ENCODE measurements at places on chromosomes 5 and 9.

DNA sequence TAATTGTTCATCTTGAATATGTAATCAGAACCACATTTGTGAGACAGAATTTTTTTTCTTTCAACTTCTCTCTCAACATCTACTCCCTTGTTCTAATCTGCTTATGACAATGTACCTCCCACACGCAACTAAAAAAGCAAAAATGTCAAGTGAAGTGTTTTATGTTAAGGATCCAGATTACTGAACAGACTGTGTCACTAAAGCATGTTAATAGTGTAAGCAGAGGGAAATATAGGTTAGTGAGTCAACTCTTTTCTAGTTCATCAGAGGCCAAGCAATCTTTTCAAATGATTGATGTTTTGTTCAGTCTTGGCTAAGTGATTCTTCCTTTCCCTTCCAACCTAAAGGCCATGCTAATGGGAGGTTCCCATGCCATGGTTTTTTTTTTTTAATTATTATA is 34.7 kb upstream of the IDNK start:
- no peak for DNase-seq

GRCh38 chr9:95979446-95979845 is 104.0 kb downstream of the ERCC6L2 start:
- no peak for DNase-seq

DNA sequence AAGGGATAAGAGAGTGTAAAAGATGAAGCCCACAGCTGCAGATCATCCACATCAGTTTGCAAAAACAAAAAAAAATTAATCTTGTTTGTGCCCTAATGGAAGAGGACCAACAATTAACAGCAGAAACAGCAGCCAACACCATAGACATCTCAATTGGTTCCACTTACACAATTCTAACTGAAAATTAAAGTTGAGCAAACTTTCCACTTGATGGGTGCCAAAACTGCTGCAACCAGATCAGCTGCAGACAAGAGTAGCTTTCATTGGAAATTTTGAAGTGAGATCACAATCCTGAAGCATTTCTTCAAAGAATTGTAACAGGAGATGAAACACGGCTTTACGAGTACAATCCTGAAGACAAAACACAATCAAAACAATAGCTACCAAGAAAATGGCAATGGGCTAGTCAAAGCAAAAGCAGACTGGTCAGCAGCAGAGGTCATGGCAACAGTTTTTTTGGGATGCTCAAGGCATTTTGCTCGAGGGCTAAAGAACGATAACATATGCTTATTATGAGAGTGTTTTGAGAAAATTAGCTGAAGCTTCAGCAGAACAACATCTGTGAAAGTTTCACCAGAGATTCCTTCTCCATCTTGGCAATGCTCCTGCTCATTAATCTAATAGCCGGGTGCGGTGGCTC is 4.1 kb upstream of the RBM27 start:
- no peak for DNase-seq

DNA sequence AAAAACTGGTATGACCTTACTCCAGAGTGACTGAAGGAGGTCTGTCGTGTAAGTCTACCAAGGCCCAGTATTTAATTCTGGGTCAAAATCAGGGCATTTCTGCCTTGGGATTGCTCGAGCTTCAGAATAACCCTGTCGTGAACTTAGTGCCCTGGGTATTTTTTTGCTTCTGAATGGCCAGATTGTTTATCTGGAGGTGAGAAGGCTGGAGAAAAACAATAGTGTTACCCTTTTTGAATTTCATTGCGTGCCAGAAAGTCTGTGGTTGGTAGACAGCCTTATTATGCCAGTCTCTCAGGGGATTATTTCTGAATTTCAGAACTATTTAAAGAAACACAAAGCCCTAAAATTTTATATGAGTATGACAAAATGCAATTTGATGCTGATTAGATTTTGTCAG is 323.4 kb downstream of the CSNK1G3 start:
- DNase-seq = no peak

DNA sequence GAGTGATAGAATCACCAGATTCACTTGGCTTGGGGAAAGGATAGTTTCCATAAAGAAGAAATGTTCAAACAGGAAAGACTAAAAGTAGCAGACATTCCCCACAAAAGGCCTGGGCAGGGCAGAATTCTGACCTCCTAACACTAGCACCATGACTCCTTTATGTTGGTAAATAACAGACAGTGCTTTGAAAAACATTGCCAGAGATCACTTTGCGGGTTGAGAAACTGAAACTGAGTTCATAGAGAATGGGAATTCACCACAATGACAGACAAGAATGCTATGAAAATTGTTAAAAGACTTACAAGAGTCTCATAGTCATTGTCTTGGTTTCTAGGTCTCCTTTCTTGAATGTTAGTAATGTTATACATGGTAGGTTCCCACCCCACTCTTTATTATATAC is 172.5 kb upstream of the GLRA1 start:
- DNase-seq = no peak

DNA sequence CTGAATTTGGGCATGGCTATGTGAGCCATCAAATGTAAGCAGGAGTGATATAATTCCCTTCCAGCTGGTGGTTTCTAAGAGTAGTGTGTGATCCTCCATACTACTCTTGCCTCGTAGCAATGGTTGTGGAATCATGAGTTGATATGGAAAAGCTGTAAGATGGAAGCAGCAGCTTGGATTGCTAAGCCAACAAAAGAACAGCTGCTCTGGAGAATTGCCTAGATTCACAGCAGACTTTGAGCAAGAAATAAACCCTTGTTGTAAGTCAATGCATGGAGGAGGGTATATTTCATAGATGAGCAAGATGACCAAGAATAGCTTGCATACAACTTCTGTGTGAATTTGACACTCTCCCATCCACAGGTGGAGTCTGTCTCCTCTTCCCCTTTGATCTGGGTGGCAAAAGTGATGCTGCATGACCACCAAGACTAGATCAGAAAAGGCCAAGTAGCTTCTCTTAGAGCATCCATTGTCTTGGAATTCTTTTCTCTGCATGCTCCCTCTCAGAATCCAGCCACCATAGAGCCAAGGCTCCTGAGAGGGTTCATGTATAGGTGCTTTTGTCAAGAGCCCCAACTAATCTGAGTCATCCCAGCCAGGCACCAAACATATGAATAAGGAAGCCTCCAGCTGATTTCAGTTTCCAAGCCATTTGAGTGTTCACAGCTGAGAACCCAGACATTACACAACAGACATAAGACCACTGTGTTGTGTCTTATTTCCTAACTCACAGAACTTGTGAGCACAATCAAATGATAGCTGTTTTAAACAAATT is 79.0 kb downstream of the PRLR start:
- DNase-seq = no peak

DNA sequence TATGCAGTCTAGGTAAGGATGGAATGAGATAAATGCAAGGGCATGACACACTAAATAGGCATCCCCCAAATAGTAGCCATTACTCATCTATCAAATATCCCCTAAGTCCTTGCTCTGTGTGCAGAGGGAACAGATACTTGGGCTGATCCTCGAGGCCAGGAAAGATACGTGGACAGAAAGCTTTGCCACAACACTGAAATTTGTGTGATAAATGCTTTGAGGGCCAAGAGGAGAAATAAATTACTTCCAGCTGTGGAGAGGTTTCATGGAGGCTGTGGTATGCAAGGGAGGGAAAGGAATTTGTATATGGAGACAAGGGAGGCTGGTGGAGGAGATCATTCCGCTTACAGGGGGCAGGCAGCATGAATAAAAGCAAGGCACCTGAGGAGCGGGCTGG is 18.5 kb downstream of the ATOX1 start:
- no peak for DNase-seq

DNA sequence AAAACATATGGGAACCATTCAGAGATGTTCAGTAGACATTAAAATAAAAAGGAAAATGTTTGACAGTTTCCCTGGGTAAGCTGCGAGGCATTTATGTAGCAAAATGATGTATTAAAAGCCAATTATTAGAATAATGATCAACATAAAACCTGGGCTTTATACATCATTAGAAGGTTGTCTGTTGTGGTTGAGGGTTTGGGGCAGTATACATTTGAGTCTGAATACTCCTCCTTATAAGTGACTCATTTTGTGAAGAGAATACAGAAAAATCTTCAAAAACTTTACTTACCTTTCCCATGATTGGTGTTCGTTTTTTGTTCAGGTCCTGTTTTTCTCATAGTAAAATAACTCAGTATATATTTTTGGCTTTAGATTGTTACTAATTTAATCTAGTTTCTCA is 119.5 kb downstream of the ZCCHC7 start:
- DNase-seq = no peak
